ENCODE measurements at places on chromosomes 12 and 14. TPM values are rescaled to one million over a fixed set of nuclear protein-coding genes. Genes with fewer than 3 reads are reported as not detected.

GLIPR1L1 gene
- not detected for total RNA-seq

AQP2 gene
- not detected for total RNA-seq

MIP gene
- not detected for total RNA-seq

RESF1 gene
- 15.3 TPM for total RNA-seq

OTOGL gene
- 0.14 TPM for total RNA-seq

KRT7 gene
- total RNA-seq, result 16.1 TPM

SYNDIG1L gene
- not detected for total RNA-seq

SLC25A21 gene
- total RNA-seq, result 0.57 TPM

PLCZ1 gene
- not detected for total RNA-seq

ERP29 gene
- total RNA-seq, result 104 TPM

AMHR2 gene
- not detected for total RNA-seq

PLEK2 gene
- total RNA-seq, result 3.0 TPM

TAS2R30 gene
- total RNA-seq, result 2.9 TPM

ATN1 gene
- 7.5 TPM for total RNA-seq

CEP170B gene
- 9.0 TPM for total RNA-seq
